ENCODE measurements at places on chromosomes 7 and 10. TPM values are rescaled to one million over a fixed set of nuclear protein-coding genes. Genes with fewer than 3 reads are reported as not detected.

The FZD8 gene
- 1.7 TPM for total RNA-seq

The PTPN20 gene
- total RNA-seq, result 2.4 TPM

The PLPP4 gene
- total RNA-seq, result not detected

The ARHGEF35 gene
- 4.2 TPM for total RNA-seq

The ANKRD61 gene
- total RNA-seq, result not detected

The ZSCAN21 gene
- 13.2 TPM for total RNA-seq

The AKR1B15 gene
- total RNA-seq, result not detected

The SPDYE11 gene
- total RNA-seq, result not detected

The GRK5 gene
- total RNA-seq, result 54.8 TPM

GRCh38 chr7:94962661-94963060, 55.3 kb downstream of the PPP1R9A start:
- DNase-seq, result no peak

GRCh38 chr10:103507235-103508191, 14.0 kb downstream of the NEURL1 start:
- no peak for DNase-seq

- DNase-seq, result no peak
These were observed 100.1 kb downstream of the XPNPEP1 start for GRCh38 chr10:109823196-109823595.

DNA sequence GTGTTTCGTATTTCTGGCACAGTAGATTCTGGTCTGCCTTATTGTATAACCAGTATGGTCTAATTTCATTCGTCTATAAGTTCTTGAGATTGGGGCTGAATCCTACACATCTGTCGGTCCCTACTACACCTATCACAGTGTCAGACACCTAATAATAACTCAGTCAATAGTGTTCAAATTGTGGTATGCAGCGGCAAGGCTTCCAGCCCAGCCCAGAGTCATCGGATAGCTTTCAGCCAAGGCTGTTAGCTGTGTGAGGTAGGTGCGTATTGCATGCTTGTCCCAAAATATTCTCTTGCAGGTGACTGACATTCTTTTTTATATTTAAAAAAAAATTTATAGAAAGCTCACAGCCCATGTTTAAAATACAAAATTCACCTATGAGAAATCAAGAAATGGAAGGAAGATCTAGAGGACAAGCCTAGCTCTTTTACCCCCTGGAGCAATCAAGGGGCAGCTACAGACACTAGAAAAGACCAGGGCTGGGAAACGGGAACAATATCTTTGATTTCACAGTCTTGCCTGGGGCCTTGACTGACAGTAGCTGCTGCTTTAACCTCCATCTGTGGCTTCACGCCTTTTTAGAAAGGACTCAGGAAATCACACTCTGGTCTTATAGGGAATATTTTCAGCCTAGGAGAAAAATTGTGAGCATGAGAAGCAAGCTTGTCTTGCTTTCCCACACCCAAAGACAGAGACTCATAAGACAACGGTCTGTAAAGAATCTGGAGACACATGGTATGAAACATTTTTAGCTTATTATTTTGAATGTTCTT, 9.5 kb upstream of the ASB4 start:
- no peak for DNase-seq

GRCh38 chr10:79025199-79025832, 43.5 kb upstream of the ZMIZ1 start:
- DNase-seq, result no peak

DNA sequence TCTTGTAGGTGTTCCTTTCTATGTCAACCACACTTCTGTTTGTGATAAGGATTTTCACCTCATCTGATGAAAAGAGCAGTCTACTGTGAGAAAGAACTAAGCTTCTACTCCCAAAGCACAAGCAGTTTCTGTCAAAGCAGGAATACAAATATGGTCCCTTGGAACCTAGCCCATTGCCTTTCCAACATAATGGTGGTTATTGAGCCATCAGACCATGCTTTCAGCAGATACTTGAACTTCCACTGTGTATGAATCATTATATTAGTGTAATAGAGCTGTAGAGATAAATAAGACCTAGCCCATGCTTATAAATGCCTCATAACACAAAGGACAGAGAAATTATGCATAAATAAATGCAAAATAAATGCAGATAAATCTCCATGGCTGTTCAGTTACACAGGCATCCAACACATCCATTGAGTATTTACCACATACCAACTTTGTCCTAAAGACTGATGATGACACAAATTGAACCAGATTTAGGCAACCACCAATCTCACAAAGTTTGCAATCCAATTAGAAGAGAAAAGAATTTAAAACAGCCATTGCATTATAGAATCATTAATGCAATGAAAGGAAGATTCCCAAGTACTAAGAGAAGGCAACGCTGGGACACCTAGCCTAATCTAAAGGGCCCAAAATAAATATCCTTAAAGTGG, 729.4 kb upstream of the C7orf33 start:
- no peak for DNase-seq

DNA sequence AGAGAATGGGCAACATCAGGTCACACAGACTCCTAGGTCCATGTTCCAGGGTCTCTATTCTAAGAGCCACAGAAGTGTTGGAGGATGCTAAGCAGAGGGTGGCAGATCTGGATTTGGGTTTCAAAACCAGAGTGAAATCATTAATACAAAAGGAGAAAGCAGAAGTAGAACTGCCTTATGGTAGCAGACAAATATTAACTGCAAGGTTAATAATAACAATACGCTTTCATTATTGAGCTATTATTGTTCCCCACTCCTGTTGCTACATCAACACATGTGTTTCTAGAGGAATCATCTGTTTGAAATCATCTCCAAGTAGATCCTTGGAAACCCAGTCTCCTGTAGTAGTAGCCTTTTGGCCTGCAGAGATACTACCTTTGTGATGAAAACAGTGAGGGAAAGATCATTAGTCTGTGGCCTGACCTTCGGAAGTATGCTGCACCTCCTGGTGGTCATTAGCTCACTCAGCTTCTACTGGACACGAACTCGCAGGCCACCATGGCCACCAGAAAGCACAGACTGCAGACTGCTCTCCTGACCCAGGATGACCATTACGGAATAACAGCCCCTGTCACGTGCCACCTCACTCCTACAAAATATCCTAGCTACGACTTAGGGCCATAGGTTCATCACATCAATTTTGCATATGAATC, 84.6 kb downstream of the XPNPEP1 start:
- no peak for DNase-seq

DNA sequence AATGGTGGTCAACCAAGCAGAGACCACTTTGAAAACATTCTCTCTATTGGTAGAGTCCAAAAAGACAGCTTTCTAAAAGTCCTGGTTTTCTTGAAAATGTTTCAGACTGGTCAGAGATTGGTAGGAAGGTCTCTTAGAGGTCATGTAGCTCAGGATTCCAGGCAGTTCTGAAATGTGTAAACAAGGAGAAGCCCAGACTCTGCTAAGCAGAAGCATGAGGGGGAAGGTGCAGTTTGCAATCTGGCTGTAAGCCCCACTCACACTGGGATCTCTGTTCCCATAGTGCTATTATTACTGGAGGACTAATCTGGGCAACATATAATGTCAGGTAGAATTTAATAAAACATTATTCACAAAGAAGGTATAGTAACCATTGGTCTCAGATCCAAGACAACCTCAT, 101.1 kb downstream of the MAGI2 start:
- no peak for DNase-seq
